ENCODE measurements at places on chromosomes 3 and 15.

DNA sequence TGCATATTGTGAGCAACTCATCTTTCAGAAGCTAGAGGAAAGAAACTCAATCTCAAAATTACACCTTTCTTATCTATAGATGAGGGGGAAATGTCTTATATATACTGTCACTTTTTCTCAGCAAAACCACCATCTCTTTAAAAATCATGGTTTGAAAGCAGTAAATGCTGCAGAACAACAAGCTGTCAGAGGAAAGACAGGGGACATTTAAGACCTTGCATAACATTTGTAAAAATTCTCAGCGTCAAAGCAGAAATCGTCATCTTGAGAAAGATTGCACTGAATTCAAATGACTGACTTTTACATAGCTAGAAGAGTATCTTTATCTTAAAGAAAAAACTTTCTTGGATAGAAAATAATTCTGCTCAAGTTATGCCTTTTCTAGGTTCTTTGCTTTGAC is 122.2 kb upstream of the CADPS start:
- no peak for DNase-seq

DNA sequence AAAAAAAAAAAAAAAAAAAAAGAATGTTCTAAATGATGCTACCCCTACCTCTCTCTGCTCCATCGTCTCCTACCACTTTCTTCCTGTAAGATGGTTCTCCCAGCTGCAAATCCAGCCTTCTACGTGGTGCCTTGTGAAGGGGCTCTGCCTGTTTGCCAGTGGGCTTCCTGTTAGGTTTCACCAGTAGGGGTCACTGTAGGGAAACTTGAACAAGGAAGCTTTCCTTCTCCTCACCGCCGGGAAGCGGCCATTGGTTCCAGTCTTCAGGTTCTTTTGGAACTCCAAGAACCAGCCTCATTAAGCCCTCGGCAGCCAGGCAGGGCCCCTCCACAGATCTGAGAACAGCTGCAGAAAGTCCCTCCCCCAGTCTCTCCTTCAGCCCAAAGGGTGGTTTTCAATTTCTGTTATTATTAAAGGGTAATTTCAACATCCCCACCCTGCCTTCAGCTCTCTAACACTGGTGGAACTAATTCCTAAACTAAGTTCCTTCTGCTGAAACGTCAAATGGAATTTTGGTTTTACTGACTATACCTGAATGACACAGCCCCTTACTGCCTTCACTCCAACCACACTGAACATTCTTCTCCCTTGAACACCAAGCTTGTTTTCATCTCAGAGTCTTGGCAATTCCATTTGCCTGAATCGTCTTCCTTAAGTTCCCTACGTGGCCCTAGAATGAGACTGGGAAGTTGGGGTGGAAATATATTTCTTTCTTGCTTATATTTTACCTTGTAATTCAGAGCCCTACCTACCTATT is 13.5 kb downstream of the MCCC1 start:
- peak; percentile 29 for DNase-seq

- no peak for DNase-seq
Measured at GRCh38 chr15:64883100-64883581, 28.6 kb upstream of the ANKDD1A start.

DNA sequence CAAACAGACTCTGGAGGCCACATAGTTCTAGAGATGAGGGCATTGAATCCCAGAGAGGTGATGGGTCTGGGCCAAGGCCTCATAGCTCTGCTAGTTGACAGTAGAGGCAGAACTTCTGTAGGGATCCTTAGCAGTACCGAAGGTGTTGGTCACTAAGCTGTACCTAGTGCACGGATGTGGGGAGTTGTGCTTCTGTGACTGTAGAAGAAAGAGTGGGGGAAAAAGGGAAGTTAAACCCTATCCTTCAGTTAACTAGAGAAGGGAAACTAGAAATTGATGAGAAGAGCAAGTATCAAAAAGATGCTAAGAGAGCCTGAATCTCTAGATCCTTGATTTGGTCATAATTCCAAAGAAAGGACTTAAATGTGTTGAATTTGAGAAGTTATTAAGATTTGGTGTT is 186.7 kb downstream of the NFKBIZ start:
- no peak for DNase-seq

DNA sequence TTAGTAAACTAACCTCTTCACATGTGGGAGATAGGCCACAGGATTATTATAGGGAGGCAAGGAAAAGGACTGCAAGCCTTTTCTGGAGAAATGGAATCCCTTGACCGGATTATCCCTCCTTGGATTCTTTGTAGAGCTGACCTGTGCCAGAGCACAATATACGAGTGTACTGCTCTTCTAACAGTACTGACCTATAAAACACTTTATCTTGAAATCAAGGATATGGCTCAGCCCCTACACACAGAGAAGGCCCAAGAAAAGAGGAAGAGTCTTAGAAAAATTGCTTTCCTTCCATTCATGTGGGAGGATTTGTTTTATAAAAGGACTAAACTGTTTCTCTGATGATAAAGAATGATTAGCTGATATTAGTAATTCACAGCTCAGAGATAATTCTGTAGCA is 42.2 kb downstream of the DMXL2 start:
- no peak for DNase-seq

DNA sequence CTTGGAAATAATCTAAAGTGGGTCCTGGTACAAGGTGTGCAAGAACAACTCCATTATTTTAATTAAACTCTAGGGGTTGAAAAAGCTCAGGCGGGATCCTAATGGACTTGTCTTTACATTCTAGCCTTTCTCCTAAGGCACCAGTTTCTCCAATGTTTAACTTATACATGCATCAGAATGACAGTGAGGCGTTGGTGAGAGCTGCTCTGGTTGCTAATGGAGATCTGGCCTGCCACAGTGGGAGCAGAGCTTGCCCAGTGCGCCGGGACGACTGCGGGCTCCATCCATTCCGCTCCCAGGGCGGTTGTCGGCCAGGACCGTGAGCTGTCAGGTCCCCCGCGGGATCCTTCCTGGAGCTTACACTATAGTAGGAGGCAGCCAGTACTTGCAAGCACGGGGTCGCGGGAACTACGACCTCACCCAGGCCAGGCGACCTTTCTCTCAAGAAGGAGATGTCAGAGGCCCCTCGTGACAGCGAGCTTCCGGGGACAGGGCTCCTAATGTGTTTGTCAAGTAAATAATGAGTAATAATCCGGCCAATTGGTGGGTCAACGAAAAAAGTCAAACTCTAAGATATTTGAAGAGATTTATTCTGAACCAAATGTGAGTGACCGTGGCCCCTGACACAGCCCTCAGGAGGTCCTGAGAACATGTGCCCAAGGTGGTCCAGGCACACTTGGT is 991 bp upstream of the HIGD1A start:
- DNase-seq = no peak

- no peak for DNase-seq
Measured at GRCh38 chr3:5231487-5231886, 44.0 kb downstream of the EDEM1 start.

DNA sequence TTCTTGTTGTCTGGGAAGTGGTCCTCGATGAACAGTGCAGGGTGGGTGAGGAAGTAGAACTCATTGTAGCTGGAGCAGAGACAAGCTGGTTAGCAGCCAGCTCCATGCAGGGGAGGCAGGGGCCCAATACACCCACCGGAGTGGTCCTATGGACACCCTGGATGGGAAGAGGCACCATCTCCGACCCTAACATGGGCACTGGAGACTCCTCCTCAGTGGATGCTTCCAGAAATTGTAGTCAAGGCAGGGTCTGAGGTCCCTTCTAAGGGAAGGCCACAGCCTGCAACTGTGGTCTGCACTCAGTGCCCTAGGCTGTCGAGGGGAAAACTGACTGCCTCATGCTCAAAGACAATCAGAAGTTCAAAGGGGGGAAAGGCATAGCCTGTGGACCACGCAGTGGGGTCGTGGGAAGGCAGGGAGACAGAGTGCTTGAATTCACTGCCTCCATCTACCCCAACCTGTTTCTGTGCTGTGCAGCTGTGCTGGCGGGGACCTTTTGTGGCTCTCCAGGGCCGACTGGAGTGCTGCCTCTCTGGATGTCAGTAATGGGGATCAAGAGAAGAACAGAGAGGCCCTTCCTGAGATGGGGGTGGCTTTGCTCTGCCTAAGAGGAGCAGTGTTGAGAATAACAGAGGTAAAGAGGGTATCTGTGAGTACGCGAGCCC is 41.9 kb downstream of the KY start:
- no peak for DNase-seq

DNA sequence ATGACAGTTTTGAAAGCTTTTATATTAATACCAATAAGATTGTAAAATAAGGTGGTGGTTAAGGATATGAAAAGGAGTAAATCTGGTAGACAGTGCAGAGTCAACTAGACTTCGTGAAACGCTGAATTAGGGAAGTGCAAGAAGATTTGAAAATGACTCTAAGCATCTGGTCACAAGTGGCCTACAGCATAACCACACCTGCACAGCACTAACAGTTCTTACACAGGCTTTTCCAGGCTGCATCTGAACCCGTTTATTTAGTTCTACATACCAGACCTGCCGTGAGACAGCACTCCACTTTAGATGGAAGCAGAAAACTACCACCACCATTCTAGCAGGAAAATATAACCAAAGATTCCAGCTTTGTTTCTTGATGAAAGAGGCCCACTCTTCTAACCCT is 1.9 kb downstream of the DMXL2 start:
- no peak for DNase-seq

DNA sequence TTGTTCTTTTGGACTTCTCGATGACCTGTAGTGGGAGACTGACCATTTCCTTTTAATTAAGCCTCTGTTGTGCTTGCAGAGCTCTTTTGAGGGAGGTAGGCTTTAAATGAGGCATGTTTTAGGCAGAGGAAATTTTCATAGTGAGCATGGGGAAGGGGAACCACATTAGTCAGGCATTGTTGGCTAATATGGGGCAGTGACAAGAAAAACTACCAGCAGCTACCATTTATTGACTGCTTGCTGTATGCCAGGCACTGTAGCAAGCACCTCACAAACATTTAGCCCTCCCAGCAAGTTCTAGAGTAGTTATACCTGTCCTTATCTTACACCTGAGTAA is 10.9 kb downstream of the ATG7 start:
- DNase-seq = no peak

DNA sequence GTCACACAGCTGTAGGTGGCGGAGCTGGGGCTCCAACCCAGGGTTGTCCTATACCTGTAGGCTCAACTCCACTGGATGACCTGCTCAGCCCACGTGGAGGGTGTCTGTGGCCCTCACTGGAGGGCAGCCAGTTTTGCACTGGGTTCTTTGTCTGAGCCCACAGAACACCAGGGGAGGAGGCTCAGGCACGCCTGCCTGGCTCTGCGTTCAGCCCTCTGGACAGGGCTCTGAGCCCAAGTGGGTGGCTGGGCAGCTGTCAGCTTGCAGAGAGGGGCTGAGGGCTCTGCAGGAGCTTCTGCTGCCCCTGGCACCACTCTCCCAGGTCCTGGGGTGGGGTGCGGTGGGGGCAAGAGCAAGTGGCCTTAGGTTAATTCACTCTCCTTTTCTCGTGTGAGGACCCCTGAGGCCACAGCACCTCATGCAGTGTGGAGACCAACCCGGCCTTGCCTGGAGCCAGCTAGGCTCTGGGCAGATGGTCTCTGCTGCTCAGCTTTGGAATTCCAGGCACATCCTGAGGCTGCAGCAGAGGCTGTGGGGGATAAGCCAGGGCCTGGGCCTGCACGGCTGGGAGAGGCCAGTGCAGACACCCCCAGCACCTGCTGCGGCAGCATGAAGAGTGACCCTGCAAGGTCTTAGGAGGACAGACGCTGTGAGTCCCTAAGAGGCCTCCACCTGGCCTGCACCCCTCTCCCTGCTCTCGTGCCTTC is 23.5 kb downstream of the DUSP7 start:
- DNase-seq = no peak

- DNase-seq = peak; percentile 67
Measured at GRCh38 chr3:159616234-159616825, 372.3 kb upstream of the IL12A start.

GRCh38 chr3:25563601-25564000 is 101.1 kb downstream of the TOP2B start:
- DNase-seq = no peak

DNA sequence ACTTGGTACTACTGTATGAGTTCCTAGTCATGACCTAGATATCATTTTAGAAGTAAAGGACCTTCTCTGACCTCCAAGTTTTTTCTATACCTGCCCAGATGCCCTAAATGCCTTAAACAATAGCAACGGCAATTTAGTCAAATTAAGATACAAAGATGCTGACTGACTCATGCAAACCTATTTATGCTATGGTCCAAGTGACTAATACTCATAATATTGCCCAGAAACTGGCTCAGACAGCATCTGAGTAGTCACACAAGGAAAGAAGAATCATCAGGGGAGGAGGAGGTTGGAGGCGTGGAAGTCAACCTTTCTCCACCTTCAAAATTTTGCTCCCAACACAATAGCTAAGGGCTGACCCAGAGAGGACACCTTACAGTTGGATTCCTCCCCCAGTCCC is 6.8 kb downstream of the FYCO1 start:
- peak; percentile 79 for DNase-seq

- DNase-seq = no peak
Measured at GRCh38 chr15:77243135-77243534, 172.2 kb upstream of the TSPAN3 start.

DNA sequence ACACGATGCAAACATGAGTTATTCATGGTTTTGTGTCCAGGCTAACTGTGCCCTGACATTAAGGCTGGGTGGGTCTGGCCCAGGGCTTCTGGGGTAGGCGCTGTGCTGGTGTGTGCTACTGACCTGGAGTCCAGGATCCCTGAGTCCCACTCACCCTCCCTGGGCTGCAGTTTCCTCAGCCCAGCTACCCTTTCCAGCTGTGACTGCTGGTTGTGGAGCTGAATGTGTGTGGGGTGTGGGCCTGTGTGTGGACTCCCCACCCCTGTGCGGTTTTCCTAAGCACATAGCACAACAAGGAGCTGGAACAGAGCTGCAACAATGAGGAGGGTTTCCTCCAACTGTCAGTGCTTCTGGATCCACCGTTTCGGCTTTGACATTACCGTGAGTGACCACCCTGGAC is 38.0 kb downstream of the SMAD3 start:
- DNase-seq = no peak

DNA sequence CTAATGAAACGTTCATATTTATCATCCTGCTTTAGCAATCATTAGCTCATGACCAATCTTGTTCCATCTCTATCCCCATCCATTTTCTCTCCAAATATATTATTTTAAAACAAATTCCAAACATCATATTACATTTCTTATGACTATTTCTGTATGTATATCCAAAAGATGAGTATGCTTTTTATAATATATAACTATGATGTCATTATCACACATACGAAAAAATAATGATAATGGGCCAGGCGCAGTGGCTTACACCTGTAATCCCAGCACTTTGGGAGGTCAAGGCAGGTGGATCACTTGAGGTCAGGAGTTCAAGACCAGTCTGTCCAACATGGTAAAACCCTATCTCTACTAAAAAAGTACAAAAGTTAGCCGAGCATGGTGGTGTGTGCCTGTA is 280.4 kb downstream of the FHIT start:
- DNase-seq = no peak

DNA sequence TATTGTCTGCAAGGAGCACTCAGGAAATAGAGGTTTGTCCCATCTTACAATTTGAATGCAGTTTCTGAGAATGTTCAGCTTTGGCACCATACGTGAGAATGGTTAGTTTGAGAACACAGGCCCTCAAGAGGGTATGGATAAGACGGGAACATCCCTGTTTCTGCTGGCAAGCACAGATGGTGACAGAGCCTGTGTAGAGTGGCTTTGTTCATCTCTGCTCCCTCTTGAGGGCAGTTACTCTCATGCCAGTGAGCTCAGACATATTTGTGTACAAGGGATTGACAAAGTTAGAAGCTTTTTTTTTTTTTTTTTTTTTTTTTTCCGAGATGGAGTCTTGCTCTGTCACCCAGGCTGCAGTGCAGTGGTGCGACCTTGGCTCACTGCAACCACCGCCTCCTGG is 71.5 kb upstream of the FILIP1L start:
- no peak for DNase-seq

- no peak for DNase-seq
Measured at GRCh38 chr3:38124324-38125122, 12.4 kb downstream of the ACAA1 start.
